ENCODE measurements at places on chromosomes 7 and 10.

DNA sequence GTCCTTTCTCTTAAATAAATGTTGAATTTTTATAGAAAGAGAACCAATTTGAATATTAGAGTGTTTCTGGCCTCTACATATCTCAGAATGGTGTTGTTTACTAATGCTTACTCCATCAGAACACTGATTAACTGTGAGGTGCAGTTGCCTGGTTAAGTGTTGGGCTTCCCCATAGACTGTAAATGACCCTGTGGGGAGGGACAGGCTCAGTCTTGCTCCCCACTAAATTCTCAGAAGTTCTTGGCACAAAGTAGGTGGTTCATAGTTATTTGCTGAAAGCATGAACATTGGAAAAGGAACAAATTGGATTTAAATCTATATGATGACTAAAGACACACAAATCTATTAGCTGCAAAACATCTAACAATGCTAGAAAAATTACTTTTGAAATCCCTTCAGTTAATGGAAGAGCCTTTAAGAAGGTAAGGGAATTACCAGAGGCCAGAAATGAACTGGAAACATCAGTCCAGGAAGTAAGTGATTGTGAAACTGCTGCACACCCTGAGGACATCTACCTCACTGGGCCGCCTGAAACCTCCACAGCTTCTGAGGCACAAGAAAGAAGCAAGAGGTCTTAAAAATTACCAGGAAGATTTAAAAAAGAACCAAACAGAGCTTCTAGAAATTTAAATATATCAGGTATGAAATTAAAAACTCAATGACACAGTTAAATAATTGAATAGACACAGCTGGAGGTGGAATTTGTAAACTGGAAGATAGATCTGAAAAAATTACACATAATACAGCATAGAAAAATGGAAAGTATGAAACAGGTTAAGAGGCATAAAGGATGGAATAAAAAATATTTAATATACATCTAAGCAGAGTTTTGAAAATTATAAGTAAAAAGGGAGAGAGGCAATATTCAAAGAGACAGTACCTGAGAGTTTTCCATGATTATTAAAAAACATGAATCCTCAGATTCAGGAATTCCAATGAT is 17.8 kb upstream of the COMTD1 start:
- DNase-seq, result no peak

DNA sequence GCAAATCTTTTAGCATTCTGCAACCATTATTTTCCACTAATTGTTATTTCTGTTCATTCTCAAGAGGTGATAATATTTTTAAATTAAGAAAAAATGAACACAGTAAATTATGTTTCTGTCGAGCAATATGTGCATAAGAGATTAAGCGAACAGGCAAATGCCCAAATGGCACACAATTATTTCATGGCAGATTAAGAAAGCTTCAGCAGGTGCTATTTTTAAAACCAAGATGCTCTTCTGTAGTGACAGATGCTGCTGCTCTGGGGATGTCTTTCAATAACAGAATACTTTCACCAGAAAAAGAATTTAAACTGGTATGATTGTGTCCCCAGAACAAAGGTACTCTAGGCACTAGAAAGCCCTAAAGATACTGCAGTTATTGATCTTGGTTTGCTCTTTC is 412.7 kb upstream of the SORCS1 start:
- no peak for DNase-seq

GRCh38 chr7:12291870-12292269 is 80.8 kb downstream of the TMEM106B start:
- DNase-seq, result no peak

GRCh38 chr10:43111921-43112607 is 26.2 kb upstream of the CSGALNACT2 start:
- no peak for DNase-seq

- DNase-seq, result no peak
Measured at GRCh38 chr7:104106108-104106905, 101.5 kb downstream of the ORC5 start.

- no peak for DNase-seq
Measured at GRCh38 chr10:121753726-121754476, 155.7 kb upstream of the FGFR2 start.

DNA sequence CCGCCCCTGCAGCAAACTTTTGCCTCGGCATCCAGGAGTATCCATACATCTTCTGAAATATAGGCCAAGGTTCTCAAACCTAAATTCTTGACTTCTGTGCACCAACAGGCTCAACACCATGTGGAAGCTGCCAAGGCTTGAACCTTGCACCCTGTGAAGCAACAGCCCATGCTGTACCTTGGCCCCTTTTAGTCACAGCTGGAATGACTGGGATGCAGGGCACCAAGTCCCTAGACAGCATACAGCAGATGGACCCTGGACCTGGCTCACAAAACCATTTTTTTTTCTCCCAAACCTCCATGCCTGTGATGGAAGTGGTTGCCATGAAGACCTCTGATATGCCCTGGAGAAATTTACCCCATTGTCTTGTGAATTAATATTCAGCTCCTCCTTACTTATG is 233.8 kb upstream of the KCND2 start:
- no peak for DNase-seq

DNA sequence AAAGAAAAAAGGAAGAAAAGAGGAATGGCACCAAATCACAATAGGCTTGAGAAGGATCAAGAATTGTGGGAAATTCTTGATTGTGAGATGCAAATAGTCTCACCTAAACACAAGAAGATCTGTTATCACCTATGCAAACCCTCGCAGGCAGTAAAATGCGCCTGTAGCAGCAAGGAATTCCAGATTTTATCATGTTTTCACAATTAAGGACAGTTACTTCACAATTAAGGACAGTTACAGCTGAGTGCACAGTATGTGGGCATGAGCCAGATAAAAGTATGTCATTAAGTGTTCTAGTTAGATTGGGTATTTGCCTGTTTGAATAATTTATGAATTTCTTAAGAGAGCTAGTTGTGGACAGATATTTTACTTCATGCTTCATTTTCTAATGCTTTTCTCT is 336.2 kb downstream of the CDC14C start:
- peak; percentile 68 for DNase-seq

GRCh38 chr7:28166982-28167715 is 13.4 kb downstream of the JAZF1 start:
- no peak for DNase-seq

DNA sequence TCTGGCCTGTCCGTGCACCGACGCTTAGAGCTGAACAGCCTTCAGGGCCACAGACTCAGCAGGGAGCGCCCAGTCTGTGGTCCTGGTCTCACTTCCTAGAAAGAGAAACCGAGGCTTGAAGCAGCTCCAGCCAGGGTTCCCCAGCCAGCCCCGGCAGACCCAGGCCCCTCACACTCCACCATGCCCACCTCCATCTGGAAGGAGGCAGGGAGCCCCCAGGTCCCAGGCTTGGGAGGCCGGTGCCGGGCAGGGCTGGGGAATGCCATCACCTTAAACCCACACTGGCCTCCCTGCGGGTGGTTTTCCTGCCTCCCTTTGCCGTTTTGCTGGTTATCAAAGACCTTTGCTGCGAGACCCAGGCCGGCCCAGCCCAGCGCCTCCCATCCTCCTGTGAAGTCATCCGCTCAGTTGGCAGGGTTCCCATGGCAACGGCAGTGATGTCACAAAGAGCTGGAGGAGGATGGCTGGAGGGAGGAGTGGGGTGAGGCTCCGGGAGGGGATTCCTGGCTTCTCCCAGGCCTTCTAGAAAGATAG is 24.0 kb downstream of the ELFN1 start:
- peak; percentile 95 for DNase-seq

GRCh38 chr7:79612022-79612421 is 158.6 kb upstream of the MAGI2 start:
- DNase-seq, result no peak

All from mesendoderm (in vitro differentiated cells).